ENCODE measurements at places on chromosomes 5 and 9.
A peak's percentile ranks its signal among the peaks of the same experiment; 100 is the strongest.

GRCh38 chr9:131417264-131418142 lies 23.6 kb downstream of the PRRC2B start:
- DNase-seq, result no peak

DNA sequence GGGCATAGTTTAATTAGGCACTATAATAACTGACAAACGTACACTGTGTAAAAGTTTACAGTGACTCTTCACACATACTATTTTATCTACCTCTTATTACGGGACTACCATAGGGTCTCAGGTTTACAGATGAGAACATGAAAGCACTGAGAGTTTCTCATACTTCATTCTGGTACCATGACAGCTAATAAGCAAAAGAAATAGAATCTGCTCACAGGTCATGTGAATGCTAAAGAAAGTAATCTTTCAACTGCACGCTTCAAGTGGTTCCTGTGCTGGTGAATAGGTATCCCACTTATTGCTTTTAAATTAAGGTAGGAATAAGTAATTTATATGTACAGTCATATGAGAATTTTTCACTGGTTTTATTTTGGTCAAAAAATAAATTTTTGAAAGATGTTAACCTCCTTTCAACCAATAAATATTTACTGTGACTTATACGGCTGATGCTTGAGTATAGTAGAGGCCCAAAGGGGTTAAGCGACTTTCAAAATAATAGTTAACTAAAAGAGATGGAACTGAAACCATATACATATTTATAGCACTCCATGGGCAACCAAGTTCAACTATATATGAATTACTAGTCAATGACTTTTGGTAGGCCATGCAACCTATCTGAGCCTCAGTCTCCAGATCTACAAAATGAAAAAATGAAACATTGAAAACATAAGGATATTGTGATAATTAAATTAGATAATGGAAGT lies 8.1 kb downstream of the CDKN2A start:
- no peak for DNase-seq

GRCh38 chr9:74952201-74953151 lies at the start of gene C9orf40:
C9orf40 (minus strand) TSS chr9:74952912; CDS start chr9:74952611, 301 bp downstream.
- DNase-seq, result peak; percentile 78

- peak; percentile 75 for DNase-seq
Observed at GRCh38 chr5:1167728-1168709, 33.4 kb upstream of the SLC6A19 start.

DNA sequence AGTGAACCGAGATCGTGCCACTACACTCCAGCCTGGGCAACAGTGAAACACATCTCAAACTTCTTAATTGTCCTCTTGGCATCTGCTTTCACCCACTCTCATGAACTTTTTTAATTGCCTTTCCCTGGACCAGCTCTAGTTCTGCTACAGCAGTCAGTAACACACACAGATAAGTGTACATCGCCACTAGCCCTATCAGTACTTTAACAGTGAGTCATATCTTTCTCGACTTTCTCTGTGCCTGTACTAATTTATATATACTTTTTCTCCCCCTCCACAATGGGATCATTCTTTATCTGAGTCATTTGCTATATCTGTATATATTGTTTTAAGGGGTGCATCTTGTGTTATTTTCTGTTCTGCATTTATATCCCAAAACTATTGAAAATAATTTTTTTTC lies 6.7 kb downstream of the CDC37L1 start:
- no peak for DNase-seq

GRCh38 chr5:36778336-36778735 lies 98.2 kb upstream of the NIPBL start:
- no peak for DNase-seq

GRCh38 chr5:94908889-94909480 lies 290.5 kb downstream of the SLF1 start:
- no peak for DNase-seq

GRCh38 chr5:117475919-117476318 lies 901.3 kb upstream of the SEMA6A start:
- DNase-seq, result no peak

GRCh38 chr5:172447646-172448365 lies 6.5 kb downstream of the SH3PXD2B start:
- no peak for DNase-seq

- no peak for DNase-seq
Observed at GRCh38 chr5:160303690-160304089, 8.7 kb downstream of the CCNJL start.

GRCh38 chr5:158819840-158820620 lies 279.7 kb downstream of the EBF1 start:
- no peak for DNase-seq

- no peak for DNase-seq
Observed at GRCh38 chr5:131441184-131441583, 177.3 kb downstream of the CDC42SE2 start.

DNA sequence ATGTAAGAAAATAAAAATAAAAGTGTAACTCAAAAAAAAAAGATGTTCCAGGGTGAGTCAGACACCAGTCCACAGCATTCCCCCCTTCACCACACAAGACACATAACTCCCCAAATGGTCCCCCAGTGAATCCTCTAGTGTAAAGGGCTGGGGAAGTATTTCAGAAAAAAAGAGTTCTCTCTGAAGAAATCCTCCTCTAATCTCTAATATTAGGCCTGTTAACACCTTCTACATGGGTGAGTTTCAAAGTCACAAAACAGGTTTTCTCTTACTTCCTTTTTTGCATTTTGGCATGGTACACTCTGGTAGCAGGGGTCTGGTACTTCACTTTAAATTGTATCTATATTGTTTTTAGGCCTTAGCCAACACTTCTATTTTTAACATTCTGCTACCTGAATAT lies 28.2 kb downstream of the RNF145 start:
- DNase-seq, result no peak

GRCh38 chr9:121990600-121991306 lies 102.4 kb downstream of the TTLL11 start:
- no peak for DNase-seq

DNA sequence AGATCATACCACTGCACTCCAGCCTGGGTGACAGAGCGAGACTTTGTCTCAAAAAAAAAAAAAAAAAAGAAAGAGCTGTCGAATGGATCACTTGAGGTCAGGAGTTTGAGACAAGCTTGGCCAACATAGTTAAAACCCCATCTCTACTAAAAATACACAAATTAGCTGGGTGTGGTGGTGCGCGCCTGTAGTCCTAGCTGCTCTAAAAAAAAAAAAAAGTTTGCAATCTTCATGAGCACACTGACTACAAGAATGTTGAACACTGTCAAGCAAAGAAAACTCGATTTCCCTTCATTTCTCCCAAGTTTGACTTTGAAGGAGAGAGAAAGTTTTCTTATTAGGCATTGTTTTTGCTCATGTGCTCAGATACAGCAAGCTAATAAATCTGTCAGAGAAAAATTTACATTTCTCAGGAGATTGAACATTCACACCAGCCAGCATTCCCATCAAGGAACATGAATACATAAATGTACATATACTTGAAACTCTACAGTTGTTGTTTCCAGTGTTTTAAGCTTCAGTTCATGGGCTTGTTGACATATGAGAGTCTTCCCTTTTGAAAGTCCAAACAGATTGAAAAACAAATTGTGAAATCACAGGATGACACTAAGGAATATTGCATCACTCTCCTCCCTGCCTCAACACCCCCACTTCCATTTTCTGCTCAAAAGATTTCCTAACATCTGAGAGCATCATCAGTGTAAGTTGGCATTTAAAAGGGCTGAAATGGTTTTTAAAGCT lies 81.8 kb downstream of the ARRDC3 start:
- DNase-seq, result no peak

DNA sequence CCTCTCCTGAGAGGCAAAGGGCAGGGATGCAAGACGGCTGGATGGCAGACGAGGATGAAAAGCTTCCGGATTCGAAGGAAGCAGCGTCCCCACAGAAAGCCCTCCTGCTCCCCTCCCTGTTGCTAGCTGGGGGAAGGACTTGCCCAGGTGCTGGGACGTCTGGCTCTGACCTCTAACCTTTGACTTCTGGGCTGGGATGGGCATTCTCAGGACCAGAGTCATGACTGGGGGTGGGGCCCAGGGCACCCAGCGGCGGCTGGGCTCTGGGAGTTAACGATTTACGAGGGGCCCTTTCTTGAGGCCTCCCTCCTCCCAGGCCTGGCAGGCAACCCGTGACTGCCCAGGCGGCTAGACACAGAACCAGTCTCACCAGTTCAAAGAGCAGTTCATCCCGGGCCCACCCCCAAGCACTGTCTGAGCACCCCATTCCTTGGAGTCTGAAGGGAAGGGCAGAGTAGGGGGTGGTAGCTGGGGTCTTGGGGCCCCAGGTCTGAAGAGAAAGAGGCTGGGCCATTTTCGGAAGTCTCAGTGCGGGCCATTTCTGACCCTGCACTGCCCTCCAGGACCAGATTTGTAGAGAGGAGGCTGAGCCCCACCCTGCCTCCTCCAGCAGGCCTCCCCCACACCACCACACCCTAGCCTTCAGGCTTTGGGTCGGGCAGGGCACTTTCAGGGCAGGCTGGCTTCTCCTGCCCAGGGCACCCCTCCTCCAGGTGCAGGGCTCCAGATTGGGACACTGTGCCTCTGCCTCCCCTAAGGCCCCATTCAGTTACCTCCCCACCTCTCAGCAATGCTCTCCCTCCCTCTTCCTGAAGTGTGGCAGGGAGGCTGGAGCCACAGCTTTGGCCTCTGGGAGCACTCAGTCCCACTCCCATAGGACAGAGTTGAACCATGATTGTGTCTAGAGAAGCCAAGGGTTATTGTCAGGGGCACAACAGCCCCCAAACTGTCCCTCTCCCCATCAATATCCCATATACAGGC lies 5.0 kb upstream of the CXXC5 start:
- DNase-seq, result no peak

- DNase-seq, result no peak
Observed at GRCh38 chr5:2738700-2739359, 12.6 kb downstream of the IRX2 start.

- DNase-seq, result no peak
Observed at GRCh38 chr5:93099902-93100347, 481.1 kb downstream of the NR2F1-AS1 start.

DNA sequence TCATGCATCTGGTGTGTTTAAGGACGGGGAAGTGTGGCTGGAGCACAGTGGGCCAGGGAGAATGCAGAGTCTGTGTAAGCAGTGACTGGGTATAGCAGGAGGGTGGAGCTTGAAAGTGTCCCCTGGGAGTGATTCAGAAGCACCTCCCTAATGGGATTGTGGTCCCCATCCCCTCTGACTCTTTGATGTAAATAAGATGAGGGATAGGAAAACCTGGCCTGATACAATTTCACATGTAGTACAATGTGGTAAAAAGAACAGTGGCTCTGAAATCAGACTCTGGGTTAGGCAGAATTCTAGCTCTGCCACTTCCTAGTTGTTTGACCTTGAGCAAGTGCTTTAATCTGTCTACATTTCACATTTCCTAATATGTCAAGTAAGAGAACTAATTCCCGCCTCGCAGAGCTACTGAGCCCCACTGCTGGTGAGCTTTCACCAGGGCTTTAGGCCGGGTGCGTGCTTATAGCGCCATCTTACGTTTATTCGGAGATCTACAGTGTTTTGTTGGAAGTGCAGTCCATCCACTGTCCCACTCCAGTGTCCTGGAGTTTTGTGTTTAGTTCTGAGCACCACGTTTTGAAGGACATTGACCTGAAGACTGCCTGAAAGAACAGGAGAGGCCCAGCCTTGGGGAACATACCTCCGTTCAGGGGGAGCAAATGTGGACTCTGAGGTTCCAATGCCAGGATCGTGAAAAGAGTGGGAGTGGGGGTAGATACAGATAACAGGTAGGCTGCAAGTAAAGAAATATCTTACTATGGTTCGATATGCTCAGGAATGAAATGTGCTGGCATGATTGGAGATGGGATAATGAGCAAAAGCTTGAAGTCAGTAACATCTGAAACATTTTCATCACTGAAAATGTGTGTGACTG lies 51.2 kb upstream of the TESK1 start:
- DNase-seq, result peak; percentile 73

DNA sequence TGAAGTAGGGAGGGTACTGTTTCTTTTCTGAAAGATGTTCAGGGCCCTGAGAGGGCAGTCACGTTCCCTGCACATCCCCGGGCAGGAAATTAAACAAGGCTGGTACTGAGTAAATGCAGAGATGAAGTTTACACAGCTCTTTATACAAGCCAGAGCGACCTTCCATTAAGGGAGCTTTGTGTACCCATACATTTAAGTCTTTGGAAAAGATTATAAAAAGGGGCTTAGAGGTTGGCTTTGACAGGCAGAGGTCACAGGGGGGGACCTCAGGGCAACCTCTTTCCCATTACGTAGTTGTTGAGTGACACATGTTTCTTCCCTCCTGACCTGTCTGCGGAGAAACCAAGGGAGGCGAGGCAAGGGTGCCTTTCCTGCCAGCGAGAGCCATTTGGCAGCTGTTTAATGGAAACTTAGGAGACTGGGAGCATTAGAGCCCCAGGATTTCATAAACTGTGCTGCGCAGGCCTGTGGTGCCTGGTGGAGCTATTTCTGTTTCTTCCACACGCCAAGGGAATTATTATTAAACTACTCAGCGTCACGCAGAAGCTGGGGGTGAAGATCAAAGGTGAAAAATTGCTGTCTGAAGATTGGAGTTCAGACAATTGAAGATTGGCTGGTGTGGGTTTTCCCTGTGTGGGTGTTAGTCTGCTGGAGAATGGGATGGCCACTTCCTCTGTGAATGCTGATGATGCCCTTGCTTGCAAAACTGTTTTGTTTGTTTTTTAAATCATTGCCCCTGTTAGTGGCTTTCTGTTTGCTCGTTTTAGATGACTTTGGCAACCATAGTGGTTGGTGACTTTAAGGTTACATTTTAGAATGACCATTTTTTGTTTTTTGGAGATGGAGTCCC lies 3.2 kb upstream of the SMIM32 start:
- no peak for DNase-seq

DNA sequence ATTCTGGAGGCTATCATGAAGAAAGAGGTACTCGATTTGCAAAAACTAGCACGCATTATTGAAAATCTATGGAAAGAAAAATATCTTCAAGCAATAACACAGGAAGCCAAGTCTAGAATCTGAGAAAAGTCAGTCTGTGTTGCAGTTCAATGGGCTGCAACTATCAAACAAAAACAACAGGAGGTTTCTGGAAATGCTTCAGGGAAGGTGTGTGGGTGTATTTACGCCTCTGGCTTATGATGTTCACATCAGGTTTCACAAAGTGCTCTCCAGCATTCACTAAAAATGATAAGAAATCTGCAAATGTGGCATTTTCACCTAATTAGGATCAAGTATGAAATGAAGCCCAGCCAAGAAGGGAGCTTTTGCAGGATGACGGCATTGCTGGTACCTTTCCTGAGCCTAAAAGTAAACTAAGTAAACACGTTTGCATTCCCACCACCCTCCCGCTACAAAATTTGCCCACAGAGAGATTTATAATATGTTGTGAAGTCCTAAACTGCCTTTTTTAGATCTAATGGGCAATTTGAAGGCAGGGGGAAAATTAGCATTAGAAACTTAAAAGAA lies 146.4 kb downstream of the GABRB2 start:
- DNase-seq, result no peak

GRCh38 chr5:126100767-126101166 lies 322.4 kb upstream of the GRAMD2B start:
- no peak for DNase-seq

- peak; percentile 55 for DNase-seq
Observed at GRCh38 chr5:170552621-170553115, 48.8 kb downstream of the KCNIP1 start.

- DNase-seq, result no peak
Observed at GRCh38 chr9:37036371-37036775, 2.3 kb upstream of the PAX5 start.

GRCh38 chr5:174245516-174246075 lies 200.1 kb downstream of the NSG2 start:
- DNase-seq, result no peak
